ENCODE measurements at places on chromosomes 12 and 14.

GRCh38 chr12:19614601-19615383 lies 175.5 kb downstream of the AEBP2 start:
- no peak for DNase-seq

DNA sequence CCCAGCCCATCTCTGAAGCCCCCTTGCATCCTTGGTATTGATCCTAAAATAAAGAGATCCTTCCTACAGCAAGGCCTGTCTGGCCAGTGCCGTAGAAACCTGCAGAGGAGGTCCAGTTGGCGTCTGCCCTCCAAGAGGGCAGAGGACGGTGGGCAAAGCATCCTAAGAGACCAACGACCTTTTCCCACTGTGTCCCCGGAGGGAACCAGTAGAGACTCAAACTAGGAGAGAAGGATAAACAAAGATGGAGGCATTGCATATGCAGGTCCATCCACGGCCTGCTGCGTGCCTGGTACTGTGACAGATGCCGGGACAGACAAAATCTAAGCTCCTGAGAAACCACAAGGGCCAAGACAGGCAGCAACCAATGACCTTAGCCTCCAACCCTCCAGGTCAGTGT lies 3.8 kb downstream of the NCKAP5L start:
- DNase-seq = no peak

GRCh38 chr14:77917491-77918201 lies 117.7 kb downstream of the ADCK1 start:
- no peak for DNase-seq

DNA sequence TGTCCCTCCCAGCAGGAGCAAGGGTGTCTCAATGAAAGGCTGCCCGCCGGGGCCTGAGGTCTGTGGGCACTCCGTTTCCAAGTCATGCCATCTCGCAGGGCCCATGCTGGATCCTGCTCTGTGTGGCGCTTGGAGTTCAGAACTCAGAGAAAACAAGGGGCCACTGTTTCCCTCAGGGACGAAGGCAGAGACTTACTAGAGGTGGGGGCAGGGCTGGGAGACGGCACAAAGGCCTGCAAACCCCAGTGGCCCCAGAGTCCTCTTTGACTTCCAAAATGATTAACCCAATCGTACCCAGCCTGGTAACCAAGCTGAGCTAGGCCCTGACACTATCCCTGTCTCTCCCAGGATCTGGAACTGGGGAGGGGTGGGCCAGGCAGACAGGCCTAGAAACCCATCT lies 95.8 kb downstream of the ITPK1 start:
- DNase-seq = no peak

DNA sequence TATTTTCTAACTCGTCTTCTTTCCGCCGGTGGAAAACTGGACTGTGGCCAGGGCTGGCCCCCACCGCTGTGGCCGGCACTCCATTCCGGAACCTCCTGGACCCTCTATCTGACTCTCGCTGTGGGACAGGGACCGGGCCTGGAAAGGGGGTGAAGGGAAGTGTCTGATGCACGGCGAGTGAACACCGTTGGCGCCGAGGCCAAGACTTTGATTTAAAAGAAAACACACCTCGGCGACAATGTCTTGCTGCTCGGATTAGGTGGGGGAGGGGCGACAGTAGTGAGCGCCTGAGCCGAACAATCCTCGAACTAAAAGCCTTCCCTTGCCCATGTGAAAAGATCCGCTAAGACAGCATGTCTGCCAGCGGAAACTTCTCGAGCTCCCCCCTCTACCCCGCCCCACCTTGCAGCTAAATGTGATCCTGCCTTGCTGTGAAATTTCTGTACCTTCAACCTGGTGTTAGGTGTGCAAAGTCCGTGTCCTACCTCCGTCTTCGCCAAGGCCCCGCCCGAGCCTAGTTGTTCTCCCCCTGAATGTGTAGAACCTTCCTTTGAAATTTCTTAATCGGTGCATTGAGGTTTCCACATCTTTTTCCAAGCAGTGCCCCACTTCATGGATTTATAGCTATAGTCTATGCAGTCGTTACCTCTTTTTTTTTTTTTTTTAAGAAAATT lies 862 bp upstream of the HOTAIR start:
- no peak for DNase-seq

DNA sequence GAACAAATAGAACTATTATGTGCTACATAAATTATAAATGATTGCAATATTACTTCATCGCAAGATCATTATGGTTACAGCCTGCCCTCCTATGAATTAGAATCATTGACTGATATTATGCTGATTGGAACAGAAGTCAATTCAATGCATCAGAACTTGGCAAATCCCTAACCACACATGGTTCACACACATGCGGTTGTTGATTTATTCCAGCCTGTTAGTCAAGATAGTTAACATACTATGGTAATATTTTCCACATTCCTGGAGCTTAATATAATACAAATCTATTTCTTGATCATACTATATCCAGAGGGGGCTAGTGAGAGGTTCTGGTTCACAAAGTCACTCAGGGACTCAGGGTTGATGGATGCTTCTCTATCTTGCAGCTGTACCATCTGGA lies 9.7 kb upstream of the CACNA1C start:
- DNase-seq = no peak

DNA sequence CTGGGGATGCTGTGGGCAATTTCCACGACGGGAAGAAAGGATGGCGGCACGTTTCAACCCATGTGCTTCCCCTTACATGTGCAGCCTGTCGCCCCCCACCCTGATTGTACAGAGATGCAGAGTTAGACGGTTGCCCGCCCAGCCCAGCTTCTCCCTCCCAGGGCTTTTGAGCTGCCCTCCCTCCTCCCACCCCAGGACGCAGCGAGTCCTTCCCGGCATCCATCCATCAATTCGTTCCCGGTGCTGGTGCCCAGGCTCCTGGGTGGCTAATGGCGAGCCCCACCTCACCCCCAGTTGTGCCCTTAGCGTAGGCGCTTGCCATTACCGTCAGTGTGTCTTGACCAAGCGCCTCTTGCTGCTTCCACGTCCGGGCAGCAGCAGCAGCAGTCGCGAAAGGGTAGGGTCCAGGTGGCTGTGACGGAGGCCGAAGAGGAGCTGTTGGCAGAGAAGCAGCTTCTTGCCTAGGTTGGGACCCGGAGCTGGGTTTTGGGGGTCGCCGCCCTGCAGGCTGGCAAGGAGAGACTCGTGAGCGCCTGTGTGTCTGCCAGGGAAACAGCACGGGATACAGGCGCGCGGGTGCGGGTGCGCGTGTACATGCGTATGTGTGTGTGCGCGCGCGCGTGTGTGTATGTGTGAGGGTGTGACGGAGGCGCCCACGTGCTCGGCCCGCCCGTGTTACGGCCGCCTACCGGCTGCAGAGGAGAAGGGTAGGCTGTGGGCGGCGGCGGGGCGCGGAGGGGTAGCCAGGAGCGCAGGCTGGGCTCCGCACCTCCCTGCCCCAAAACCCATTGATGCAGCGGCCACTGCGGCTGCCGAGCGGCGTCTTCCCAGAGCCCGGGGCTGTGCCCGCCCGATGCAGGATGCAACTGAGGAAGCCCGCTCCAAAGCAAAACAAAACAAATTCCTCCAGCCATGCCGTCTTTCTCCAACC lies at the start of gene SLC6A15:
Gene SLC6A15 (minus strand): TSS at position 602 of the 931 bp plus-strand sequence. CDS start 20,679 bp downstream, outside the sequence.
- peak; percentile 56 for DNase-seq

DNA sequence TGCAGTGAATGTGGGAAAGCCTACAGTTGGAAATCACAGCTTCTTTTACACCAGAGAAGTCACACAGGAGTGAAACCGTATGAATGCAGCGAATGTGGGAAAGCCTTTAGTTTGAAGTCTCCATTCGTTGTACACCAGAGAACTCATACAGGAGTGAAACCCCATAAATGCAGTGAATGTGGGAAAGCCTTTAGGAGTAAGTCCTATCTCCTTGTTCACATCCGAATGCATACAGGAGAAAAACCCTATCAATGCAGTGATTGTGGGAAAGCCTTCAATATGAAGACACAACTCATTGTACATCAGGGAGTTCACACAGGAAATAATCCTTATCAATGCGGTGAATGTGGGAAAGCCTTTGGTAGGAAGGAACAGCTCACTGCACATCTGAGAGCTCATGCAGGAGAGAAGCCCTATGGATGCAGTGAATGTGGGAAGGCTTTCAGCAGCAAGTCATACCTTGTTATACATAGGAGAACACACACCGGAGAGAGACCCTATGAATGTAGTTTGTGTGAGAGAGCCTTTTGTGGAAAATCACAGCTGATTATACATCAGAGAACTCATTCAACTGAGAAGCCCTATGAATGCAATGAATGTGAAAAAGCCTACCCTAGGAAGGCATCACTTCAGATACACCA lies 24.6 kb downstream of the ZNF26 start:
- no peak for DNase-seq

- DNase-seq = no peak
Observed at GRCh38 chr14:97253756-97254155, 456.6 kb downstream of the VRK1 start.

DNA sequence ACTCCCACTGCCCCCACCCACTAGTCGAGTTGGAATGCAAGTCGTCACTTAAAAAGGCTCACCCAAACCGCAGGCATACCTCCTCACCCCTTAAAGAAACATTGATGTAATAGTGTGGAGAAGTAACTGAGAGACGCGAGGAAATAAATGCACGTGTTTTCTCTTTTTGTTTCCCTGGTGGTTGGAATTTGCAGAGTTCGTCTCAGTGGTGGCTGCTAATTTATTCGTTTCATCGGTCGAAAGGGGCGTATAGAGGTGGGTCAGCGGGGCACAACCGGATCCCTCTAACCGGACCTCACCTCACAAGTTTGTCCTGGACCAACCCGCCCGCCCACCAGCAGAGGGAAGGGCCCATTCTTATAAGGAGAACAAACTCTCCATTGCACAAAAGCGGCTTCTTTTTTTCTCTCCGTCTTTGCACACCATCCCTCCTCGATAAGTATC lies 5.0 kb upstream of the NPAS3 start:
- peak; percentile 38 for DNase-seq

DNA sequence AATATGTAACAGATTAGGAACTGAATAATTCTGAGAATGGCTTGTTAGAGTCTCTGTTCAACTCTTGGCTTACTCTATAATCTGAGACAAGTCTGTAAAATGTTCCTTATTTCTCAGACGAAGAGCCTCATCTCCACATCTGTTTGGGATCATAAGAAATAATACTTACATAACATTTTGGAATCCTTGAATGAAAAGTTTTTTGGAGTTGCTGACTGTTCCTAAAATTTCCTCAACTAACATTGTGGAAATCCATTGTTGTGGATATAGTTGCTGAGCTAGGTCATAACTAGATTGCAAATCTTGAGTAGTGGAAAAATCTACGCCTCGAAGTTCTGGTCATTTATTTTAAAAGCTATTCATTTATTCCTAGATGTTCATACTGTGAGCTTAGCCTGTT lies 402.9 kb downstream of the ZFP36L1 start:
- no peak for DNase-seq

GRCh38 chr12:106187155-106187789 lies 48.5 kb upstream of the NUAK1 start:
- no peak for DNase-seq

GRCh38 chr12:80894179-80894578 lies 43.6 kb downstream of the LIN7A start:
- no peak for DNase-seq

DNA sequence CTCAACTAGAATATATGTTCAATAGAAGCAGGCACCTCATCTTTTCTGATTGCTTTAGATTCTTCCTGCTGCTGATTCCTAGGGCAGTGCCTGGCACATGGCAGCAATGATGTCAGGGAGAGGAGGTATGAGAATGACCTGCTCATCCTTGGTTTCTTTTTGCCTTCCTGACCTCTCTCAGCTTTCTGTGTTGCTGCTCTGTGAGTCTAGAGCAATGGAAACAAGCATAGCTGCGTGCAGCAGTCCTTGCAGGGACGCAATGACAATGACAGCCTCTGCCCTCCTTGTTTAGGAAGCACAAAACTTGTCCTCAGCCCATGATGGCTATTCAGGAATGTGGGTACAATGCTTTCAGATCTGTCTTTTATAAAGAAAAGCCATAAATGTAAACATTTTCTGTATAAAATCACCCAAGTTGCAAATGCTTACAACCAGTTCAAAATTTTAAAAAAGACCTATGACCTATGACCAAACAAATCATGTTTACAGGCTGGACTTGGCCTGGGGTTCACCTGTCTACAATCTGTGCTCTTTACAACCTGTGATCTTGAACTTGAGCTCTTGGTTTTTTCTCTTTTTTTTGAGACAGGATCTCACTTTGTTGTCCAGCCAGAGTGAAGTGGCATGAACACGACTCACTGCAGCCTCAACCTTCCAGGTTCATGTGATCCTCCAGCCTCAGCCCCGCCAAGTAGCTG lies 549.4 kb upstream of the ATP2B1 start:
- no peak for DNase-seq

DNA sequence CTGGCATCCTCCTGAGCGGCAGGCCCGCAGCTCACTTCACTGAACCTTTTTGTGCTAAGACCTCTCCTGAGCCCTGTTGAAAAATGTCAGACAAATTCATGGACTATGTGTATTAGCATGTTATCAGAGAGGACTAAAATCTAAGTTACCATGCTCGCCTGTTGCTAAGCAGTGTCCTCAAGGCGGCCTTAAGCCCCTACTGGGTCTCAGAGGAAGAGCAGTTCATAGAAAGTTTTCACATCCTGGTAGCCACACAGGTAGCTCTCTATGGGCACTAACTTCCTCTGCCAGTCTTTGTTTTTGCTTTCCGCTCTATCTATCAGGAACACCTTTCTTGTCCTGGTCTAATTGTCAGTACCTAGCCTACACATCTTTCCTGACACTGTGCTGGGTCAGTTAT lies 306.6 kb upstream of the MIS18BP1 start:
- DNase-seq = no peak

GRCh38 chr12:47785887-47786661 lies 13.0 kb downstream of the SLC48A1 start:
- DNase-seq = peak; percentile 24

DNA sequence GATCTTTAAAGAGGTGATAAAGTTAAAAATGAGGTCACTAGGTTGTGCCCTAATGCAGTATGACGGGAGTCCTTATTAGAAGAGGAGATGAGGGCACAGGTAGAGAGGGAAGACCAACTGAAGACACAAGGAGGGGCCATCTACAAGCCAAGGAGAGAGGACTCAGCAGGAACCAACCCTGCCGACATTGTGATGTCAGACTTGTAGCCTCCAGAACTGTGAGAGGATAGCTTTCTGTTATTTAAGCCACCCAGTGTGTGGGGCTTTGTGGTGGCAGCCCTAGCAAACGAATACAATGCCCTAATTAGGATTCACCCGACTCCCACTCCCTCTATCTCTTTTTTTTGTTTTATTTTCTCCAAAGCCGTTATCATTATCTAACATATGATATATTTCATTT lies 7.9 kb upstream of the IL26 start:
- no peak for DNase-seq

DNA sequence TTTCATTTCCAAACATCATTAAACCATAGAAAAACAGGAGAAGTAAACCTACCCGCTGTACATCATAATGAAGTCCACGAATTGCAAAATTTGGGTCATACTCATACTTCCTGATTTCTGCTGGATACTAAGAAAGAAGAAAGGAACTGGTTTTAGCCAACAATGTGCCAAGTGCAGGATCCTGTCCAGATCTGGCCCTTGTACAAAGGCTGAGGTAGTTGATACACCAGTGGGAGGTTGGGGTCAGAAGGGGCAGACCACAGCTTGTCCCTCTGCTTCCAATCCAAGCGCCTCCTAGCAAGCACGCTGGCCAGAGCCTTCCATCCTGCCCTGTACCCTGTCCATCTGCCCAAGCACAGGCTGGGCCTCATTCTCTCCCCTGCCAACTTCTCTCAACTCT lies 34.2 kb downstream of the NT5DC3 start:
- no peak for DNase-seq

- DNase-seq = no peak
Observed at GRCh38 chr12:6302621-6303020, 7.9 kb upstream of the PLEKHG6 start.
